ENCODE measurements at places on chromosomes 12 and 14.
A peak's percentile ranks its signal among the peaks of the same experiment; 100 is the strongest.

DNA sequence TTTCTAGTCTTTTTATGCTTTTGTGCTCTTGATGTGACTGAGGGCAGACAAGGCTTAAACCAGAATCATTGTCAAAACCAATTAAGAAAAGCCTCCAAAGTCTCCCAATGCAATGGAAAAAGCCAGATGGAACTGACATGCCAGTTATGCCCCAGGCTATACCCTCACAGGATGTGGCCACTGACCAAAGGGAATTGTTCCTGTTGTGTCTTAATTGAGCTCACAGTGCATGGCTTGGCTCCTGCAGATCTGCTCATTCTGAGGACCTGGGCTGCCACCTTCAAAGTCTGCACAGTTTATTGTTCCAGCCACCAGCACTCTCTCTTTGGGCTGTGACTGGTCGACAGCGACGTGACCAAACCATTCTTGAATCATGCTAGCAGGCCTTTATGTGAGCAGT lies 17.1 kb upstream of the BICD1 start:
- DNase-seq = no peak

- DNase-seq = no peak
These were observed 136.3 kb downstream of the AEBP2 start for GRCh38 chr12:19575337-19576243.

DNA sequence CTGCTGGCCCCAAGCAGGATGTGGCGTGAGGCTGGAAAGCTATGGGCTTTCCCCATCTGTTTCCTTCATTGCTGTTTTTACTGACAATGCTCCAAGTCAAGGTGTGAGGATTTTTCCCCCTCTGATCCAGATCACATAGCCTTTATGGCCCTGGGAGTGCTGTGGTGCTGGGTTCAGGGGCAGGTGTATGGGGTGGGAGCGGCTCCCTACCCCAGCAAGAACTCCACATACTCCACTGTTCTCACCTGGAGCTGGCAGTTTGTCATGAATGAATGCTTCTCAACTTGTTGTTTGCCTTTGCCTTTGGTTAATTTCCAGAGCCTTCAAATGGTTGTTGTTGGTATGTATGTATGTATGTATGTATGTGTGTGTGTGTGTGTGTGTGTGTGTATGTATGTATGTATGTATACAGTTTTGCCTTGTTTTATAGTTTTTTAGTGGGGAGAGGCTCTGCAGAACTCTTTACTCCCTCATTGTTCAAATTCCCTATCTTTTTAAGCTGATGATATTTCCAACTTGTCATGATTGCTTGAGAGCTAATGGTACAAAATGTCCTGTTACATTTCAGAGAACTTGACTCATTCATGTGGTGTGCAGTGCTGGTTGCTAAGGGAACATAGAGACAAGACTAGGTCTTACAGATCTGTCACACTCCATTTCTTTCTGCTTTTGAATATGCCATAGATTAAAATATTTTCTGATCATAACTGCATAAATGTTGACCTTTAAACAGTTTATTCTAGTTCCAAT lies 36.6 kb upstream of the ASPG start:
- no peak for DNase-seq

DNA sequence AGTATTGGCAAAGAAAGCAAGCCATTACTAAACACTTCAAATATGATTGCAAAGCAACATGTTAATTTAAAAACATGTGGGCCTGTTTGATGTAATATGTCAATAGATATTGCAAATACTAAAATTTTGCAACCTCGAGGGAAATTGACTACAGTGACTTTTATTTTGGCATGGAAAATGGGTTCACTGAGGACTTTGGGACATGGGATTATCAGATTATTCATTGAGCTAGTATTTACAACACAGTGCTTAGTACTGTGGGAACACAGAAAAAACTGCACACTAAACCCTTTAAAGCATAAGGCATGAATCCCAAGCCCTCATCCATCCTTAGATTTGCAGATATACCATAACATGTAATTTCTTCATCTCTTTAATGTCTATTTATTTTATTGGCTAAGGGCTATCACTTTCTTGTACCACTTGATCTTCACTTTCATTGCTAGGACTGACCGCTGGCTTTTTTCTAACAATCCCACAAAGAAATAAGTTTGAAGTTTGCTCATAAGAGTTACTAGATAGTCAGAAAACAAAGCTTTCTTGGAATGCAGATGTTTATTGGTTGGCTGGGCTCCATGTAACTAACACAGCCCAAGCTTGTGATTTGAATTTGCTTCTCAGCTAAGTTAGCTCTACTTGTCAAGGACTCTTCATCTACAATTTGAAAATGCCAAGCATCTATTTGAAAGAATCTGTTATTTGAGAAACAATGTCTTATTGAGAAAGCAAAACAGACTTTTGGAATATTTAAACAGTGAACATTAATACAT lies 48.7 kb downstream of the PPFIBP1 start:
- no peak for DNase-seq

- DNase-seq = peak; percentile 1
These were observed 838 bp downstream of the LRIG3 start for GRCh38 chr12:58919231-58920101.

- DNase-seq = no peak
These were observed 248.3 kb upstream of the CLEC14A start for GRCh38 chr14:38504175-38504574.

- no peak for DNase-seq
These were observed 5.0 kb upstream of the EPS8 start for GRCh38 chr12:15794196-15794595.

GRCh38 chr14:63833728-63834127 lies 19.1 kb upstream of the SYNE2 start:
- no peak for DNase-seq

DNA sequence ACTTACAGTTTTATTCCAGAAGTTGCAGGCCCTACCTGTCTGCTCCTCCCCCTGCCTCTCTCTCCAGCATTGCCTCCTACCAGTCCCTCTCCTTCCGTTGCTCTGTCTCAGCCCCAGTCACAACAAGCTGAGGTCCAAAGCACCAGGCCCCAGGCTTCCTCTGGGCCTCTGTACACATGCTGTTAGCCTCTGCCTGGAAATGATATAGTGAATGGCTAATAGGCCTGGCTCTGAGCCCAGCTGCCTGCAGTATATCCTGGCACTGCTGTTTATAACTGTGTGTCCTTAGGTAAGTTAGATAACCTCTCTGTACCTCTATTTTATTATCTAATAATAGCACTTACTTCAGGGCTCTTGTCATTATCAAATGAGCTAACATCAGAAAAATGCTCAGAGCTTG lies 114.9 kb upstream of the PWP1 start:
- DNase-seq = no peak

All from suppressor macrophage treated with lipopolysaccharide for 1 hour (primary cell).